ENCODE measurements at places on chromosomes 11 and 22.
A peak's percentile ranks its signal among the peaks of the same experiment; 100 is the strongest.

DNA sequence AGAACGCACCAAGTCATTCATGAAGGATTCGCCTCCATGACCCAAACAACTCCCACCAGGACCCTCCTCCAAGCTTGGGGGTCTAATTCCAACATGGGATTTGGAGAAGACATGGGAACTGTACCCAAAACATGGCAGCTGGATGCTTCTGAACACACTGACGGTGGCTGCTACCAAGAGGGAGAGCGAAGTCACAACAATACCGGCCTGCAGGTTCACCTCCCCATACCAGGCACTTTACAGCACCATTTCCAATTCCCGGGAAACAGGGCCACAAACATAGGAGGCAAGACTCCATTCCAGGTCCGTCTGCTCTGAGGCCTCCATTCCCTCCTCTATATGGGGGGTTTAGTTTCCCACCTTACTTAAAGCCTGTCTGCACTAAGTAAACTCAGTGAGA lies 75.8 kb downstream of the LINC01488 start:
- DNase-seq, result no peak

- DNase-seq, result no peak
Observed at GRCh38 chr11:68340784-68341556, 28.6 kb downstream of the LRP5 start.

DNA sequence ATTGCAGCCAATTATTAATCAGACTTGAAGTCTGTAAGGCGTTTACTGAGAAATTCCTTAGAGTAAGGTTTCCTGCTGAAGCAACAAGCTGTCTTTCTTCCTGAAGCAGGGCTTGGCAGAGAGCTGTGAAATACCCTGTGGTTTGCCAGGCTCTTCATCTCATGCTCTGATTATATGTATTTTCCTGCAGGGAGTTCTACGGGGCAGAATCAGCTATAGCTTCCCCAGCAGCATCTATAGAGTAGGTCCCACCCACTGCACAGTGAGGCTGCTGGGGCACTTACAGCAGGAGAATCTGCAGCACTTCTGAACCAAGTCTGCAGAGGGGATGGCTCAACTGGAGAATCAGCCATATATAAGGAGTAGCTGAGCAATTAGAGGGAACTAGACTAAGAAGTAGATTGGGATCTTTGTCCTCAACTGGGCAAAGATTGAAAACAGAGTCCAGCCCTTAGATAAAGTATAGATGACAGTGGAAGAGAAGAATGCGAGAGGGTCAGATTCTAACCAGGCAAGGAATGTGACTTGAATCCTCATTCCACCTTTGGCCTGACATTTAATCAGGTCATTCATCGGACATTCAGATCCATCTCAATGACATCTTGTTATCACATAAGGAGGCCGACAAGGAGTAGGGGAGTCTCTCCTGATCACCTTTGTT lies 37.6 kb downstream of the CNTF start:
- no peak for DNase-seq

DNA sequence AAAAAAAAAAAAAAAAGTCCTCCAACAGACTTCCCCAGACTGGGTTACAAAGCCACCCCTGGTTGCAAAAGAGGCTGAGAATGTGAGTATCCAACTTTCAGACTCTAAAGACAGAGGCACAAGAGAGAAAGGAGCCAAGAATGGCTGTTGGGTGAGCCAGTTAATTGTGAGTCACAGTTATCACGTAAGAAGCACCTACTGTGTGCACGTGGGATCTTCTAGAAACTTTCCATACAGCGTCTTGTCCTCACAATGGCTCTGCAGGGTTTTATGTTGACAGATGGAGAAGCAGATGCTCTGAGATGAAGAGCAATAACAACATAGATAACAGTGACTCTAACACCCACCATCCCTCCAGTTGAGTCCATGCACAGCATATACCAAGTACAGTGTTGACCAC lies 41.0 kb downstream of the CD82 start:
- no peak for DNase-seq

GRCh38 chr11:120336641-120337354 lies 585 bp downstream of the ARHGEF12 start:
- DNase-seq, result peak; percentile 69

DNA sequence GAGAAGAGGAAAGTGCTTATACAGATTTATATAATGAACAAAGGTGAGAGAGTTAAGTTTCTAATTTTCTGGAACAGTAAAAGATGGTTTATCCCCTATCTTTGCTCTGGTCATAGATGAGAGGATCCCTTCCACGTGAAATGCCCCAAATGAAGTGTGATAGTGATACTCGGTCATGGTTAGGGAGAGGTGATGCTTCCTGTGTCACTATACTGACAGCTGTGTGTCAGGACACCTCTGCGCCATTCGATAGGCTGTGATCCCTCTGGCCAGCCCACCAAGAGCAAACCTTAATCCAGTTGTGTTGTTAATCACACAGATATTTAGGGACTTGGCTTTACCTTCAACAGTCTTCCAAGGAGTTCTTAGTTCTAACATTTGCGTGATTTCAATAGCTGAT lies 57.7 kb downstream of the NCAM1 start:
- no peak for DNase-seq

DNA sequence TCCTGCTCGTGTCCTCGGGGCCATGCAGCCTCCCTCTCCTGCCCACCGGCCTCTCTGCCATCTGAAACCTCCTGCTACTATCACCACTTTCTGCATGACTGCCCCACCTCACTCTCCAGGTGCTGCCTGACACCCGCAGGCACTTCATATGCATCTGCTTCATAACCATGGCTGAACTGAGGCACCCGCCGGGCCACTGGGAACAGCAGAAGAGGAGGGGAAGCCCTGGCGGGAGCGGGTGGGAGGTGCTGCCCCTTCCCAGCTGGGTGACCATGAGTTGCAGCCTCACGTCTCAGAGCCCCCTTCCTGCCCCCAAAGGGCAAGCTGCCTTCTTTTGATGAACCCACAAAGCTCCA lies 21.7 kb upstream of the PICK1 start:
- no peak for DNase-seq

DNA sequence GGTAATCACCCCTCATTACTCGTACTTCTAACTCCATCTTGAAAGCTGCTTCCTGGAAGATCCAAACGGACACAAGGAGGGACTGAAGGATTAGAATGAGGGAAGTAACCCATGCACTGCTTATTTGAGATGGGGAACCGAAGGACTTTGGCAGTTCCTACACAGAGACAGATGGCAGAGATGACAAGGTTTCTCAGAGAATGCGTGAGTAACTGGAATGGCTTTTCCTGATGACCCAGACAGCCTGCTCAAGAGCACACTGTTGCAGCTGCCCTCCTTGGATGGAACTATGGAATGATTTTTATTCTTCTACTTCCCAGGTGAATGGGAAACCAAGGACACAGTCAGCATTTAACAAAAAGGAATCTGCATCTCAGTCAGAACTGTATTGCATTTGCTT lies 7.3 kb downstream of the KCNJ11 start:
- DNase-seq, result no peak

DNA sequence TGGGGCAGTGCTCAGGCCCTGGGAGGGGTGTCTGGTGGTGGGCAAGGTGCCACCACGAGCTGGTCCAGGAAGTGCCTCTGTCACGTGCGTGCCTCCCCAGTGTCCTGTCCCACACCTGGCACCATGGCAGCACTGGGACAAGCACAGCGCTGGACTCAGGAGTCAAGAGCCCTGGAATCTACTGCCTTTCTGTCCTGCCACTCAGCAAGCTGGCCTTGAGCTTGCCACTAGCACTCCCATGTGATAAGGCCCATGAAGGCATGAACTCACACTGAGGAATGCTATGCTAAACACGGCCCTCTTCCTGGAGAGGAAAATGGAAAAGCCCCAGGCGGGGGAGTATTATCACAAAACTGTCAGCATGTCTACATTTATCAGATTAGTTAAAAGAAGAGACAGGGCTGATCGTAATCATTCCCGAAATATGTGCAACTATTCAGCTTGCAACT lies 50.7 kb upstream of the SLC35C1 start:
- no peak for DNase-seq

DNA sequence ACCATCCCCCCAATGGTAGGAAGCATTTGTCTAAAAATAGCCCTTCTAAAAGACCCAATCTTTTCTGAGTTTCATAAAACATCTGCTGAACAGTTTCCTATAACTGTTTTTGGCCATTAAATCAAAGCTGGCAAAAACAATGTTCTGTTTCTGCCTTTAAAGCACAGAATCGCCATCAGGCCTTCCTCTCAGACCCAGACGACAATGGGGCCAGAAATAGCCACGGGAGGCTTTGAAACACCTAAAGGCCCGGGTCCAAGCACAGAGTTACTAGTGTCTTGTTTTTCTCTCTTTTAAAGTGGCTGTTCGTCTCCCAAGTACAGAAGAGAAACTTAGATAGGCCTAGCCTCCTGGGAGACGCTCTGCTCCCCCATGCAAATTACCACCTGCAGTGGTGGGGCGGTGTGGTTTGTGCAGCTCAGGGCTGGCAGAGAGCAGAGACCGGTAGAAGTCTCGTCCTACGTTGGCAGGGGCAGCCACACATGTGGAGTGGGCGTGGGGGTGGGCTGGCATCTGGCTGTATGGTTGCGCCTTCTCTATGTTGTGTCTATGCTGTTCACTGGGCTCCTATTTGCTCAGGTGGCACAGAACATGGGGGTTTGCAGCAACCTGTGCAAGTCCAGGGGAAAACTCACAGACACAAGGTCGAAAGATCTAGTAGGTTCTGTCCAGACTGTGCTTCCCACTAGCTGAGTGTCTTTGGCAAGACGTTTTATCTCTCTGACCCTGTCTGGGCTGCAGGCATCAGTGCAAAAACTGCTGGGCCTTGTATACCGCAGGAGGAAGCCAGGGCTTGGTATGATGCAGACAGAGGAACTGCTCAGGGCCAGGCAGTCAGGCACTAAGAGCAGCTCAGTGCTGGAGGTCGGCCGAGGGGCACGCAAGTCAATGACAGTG lies 23.6 kb upstream of the ETS1 start:
- DNase-seq, result peak; percentile 71

DNA sequence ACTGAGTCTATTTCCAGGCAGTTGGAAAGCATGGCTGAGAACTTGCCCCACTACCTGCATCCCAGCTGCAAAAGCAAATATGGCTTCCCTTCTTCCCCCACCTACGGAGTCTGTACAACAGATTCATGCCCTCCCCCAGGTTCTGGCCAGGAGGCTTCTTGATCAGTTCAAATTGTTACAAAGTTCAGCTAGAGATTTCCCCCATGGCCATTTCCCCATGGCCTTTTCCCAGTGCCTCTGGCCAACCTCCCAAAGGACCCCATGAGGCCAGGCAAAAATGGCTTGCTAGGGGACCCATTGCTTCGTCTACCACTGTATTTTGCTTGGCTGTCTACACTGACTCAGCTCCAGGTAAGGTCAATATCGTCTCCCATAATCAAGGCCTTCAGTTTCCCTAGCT lies 203.3 kb downstream of the DLG2 start:
- no peak for DNase-seq

GRCh38 chr11:68038718-68039525 lies at the start of gene TCIRG1:
TSS of gene TCIRG1 (plus strand) at chr11:68039025. CDS start at chr11:68041272, 2,247 bp downstream.
- peak; percentile 81 for DNase-seq

- DNase-seq, result no peak
Observed at GRCh38 chr22:28831140-28832072, 31.0 kb upstream of the XBP1 start.

GRCh38 chr11:100557830-100558611 lies 129.1 kb upstream of the ARHGAP42 start:
- DNase-seq, result no peak

- no peak for DNase-seq
Observed at GRCh38 chr22:19285831-19286230, 5.7 kb downstream of the CLTCL1 start.

- no peak for DNase-seq
Observed at GRCh38 chr11:19975414-19975990, 184.8 kb downstream of the DBX1 start.

GRCh38 chr11:104130161-104130560 lies 33.8 kb downstream of the PDGFD start:
- no peak for DNase-seq

All from activated T-cell treated with anti-CD3 and anti-CD28 coated beads, Interleukin-2, amount 50 U/mL, for 48 hours (primary cell).